Lower lobe of right lung (tissue), 2 donors: ENCODE measurements at places on chromosomes 3 and 15. TPM values are rescaled to one million over a fixed set of nuclear protein-coding genes. Genes with fewer than 3 reads are reported as not detected.

DNA sequence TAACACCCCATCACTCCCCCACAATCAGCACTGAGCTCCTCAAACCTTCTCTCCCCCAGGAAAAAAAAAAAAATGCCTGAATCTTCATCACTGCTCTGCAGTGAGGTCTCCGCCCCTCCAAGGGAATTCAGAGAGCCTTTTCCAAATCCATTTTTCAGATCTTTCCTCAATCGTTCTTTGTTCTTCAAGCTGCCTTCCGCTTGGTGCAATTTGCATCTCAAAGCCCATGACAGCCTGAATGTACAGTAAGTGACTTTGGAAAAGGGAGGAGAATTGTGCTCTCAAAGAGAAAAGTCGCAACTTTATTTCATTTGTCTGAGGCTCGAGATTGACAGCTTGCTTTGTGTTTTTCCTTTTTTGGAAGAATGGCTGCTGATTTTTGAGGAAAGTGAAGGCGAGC, 75.0 kb downstream of the CORO2B start:
- no peak for DNase-seq

LRRC31 gene
- 1.1 TPM for total RNA-seq

DNA sequence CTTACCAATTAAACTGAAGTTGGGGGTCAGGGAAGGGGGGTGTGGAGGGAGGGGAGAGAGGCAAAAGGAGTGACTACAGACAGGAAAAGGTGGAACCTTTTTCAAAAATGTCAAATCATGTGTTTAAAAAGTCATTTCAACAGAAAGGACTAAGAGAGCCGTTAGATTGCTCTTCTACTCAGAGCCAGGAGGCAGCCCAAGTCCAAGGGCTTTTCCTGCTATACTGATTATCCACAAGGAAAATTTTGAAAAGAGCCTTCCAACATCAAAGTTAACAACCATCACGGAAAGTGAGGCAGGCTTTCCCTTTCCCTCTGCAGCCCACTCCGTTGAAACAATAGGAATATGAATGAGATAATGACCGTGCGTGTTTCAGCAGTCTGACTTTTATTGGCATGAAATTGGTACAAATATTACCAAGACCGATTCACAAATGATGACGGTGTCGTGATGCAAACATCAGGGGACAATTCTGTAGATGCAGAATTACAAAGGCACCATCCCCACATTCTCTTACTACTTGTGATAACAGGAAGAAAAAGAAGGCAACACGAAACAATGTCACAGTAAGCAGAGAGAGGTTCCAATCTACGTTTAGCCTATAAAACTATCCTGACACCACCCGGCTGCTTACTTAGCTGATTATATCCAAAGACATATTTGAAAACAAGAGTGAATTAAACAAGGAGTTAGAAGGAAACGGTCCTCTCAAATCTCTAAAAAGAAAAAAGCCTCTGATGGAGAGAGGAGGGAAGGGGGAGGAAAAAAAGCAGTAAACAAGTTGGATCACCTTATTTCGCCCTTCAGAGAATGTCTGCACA, 453.7 kb downstream of the FOXP1 start:
- no peak for DNase-seq

- peak; percentile 37 for DNase-seq
Observed at GRCh38 chr15:76197703-76198455, 113.4 kb downstream of the ETFA start.

DNA sequence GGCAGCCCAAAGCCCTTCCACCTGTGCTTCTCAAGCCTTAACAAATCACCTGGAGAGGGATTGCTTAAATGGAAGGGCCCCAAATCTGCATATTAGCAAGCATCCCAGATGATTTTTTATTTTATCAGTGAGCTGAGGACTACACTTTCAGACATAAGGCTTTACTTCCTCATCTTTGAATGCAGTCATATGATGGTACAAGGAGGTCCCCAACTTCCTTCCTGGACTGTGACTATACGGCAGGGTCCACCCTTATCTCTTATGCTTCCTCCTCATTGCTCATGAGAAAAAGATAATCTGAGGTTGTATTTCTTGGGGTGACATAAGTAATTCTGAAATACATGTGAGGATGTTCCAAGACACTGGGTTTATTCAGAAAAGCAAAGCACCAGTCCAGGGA, 13.7 kb upstream of the HEG1 start:
- no peak for DNase-seq

PPARG gene
- 128 TPM for total RNA-seq

DNA sequence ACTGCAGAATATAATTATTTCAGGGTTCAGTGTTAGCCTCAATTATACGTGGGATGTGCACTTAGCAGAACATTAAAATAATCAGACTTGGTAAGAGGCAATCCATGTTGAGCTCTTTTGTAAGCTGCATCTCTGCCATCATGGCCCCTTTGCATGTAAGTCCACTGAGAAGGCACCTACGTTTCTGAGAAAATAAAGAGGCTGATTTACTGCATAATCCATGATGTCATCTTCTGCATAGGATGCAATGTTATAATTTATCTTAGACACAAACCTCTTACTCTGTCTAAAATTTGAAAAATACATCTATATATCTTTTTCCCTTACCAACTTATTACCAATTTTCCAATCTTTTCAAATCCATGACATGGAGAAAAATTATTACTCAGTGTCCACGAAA, 1294.7 kb downstream of the ZPLD1 start:
- no peak for DNase-seq

CCR3 gene
- total RNA-seq = not detected

DNA sequence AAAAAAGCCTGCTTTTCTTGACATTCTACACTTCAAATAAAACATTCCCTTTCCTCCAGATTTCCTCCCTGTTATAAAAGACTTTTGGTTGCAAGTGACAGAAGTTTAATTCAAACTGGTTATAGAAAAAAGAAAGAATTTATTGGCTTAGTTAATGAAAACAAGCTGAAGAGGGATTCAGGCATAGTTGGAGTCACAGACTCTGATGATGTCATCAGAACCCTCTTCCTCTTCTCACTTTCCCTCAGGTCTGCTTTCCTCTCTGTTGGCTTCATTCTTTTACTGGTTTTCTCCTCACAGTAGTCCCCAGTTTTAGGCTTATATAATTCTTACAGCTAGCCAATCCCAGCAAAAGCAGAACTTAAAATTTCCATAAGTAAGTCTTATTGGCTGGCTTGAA, 32.0 kb upstream of the MBNL1 start:
- DNase-seq = no peak

GRCh38 chr3:146145642-146146041, 15.3 kb downstream of the PLOD2 start:
- no peak for DNase-seq

IGSF10 gene
- 30.9 TPM for total RNA-seq

GRCh38 chr15:38921471-38921870, 356.9 kb upstream of the RASGRP1 start:
- no peak for DNase-seq

AADACL2 gene
- total RNA-seq = 0.21 TPM

GRCh38 chr3:172213200-172213599, 173.8 kb downstream of the FNDC3B start:
- no peak for DNase-seq

ROPN1 gene
- not detected for total RNA-seq

- no peak for DNase-seq
Observed at GRCh38 chr3:150146991-150147761, 176.5 kb upstream of the PFN2 start.

GRCh38 chr15:59350421-59350732, 22.3 kb downstream of the MYO1E start:
- no peak for DNase-seq

DNA sequence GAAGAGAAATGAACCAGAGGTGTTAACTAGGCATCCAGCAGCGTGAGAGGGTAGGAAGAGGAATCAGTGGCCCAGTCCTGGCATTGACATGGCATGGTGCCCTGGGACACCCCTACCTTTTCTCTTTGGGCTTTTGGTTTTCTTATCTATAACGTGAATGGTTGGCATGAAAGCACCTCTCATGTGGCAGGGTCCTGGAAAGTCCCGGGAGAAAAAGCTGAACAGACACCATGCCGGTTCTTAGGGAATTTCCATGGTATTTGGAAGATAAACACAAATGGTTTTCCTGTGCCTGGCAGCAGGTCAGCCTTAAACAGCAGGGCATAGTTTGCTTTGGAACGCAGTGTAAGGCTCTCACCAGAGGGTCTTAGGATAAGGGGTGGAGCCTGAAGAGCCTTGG, 15.4 kb downstream of the ARNT2 start:
- DNase-seq = no peak

DNA sequence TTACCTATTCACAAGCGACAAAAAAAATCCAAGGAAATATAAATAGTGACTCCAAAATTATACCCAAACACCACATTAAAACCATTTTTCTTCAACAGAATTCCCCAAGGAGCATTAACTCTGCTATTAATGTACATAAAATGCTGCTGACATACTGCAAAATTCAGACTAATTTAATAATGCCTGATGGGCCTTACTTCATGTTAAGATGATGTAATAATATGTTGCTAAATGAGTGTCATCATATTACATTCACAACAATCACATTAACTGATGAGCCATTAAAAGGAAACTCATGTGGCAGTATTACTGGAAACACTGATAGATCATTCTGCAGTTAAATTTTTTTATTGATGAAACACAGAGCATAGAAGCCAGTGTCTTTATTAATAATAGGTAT, 204.9 kb upstream of the CGNL1 start:
- no peak for DNase-seq

CCR8 gene
- total RNA-seq = not detected

DNA sequence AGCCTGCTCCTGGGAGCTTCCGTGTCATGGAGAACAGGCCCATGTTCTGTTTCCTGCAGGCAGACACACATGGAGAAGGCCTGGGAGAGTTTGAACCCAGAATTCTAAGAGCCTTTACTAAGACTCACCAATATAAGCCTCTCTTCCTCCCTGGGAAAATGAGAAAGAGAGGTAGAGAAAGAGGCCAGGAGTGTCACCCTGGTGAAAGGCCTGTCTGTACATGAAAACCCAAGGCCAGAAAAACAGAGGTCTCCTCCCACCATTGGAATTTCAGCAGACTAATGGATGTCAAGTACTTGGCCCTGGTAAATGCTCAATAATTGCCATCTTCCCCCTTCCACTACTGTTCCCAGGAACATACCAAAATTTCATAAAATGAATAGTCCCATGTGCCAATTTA, 117.6 kb downstream of the TOP2B start:
- DNase-seq = no peak

DNA sequence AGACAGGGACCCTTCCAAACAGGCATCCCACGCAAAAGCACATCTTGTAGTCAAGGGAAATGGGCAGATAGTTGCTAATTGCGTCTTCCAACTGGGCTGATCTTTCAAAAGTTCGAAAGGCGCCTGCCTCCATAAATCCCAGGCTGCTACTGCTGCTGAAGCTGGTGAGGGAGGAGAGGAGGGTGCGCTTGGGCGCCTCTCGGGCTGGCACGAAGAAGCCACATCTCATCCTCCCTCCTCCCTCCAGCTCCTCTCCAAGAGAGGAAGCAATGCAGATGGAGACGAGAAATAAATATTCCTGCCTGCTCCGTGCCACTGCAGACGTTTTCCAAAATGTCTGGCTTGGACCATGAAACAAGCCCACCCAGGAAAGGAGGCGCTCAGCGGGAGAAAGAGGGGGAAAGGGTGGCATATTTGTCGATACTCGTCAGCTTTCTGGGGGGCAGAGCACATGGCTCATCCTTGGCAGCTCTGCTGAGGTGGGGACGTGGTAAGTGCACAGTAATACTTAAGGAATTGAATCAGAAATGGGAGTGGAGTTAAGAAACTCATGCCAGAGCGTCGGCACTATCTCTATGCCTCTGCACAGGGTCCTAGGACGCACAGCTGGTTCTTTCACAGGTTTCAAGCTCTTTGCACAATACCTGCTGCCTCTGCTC, 88.9 kb upstream of the FEZF2 start:
- DNase-seq = no peak

- no peak for DNase-seq
Observed at GRCh38 chr3:106683953-106684620, 693.2 kb upstream of the CCDC54 start.

DNA sequence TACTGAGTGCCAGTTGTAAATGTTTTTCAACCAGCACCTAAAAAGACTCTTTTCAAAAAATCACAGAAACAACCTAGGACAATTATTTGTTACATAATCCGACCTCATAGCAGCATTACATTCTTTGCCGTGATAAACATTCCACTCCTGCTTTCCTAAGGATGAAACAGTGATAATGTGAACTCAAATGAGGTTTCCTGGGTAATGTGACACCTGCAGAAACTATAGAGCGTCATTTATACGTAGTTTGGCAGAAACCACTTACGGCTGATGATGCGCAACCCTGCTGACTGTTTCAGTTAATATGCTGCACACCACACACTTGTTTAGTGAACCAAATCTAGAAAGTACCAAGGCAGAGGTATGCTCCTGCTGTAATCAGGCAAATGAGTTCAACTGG, 55.8 kb downstream of the SEMA6D start:
- DNase-seq = no peak

NR2E3 gene
- total RNA-seq = not detected

DNA sequence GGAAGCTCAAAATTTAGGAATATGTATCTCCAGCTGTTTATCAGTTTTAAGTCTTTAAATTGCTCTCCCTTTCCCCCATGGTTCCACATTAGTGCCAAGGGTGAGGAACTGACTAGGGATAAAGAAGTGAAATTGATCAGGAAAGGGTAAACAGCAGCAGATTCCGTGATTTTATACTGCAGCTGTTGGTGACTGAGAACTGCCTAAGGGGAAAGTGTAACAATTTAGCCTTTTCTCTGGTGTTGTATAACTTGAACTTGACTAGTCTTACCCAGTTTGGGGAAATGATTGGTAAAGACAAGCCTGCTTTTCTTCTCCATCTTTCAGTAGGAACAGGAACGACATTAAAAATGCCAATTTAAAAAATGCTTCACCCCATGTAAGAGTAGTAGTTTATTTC, 5.0 kb downstream of the SPRED1 start:
- no peak for DNase-seq

DNA sequence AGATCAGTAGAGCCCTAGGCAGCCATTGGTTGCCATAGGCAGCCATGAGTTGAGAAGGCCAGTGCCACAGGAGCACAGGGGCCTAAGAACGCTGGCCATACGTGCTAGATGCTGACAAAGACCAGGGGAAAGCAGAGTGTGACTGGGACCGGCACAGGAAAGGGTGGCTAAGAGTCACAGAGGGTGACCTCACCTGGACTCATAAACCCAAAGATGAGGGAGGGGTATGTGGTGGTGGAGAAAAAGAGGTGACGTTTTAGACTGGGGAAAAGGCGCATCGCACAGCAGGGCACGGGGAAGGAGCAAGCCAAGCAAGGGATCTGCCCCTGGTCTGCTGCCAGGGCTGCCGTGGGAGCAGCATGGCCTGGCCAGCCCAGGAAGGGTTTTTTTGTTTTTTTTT, 122.5 kb downstream of the VGLL4 start:
- DNase-seq = no peak

DNA sequence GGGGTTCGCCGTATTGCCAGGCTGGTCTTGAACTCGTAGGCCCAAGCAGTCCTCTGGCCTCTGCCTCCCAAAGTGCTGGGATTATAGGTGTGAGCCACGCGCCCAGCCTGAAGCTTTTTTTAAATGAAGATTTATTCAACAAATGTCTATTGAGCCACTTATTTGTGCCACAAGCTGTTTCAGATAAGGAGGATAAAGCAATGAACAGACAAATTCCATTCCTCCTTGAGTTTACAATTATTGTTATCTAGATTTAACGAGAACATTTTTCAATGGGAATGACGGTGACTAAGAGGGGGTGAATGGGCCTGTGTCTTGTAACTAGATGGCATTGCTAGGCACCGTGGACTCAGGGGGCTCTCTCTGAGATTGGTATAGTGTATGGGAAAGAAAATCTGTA, 10.2 kb downstream of the PPARG start:
- no peak for DNase-seq

ACVR2B gene
- total RNA-seq = 8.2 TPM

FETUB gene
- total RNA-seq = not detected

PXK gene
- 23.7 TPM for total RNA-seq

GRCh38 chr3:138332472-138333073, 2.9 kb upstream of the NME9 start:
- DNase-seq = no peak
